ENCODE measurements at places on chromosomes 7 and 10. TPM values are rescaled to one million over a fixed set of nuclear protein-coding genes. Genes with fewer than 3 reads are reported as not detected.
A peak's percentile ranks its signal among the peaks of the same experiment; 100 is the strongest.

DNA sequence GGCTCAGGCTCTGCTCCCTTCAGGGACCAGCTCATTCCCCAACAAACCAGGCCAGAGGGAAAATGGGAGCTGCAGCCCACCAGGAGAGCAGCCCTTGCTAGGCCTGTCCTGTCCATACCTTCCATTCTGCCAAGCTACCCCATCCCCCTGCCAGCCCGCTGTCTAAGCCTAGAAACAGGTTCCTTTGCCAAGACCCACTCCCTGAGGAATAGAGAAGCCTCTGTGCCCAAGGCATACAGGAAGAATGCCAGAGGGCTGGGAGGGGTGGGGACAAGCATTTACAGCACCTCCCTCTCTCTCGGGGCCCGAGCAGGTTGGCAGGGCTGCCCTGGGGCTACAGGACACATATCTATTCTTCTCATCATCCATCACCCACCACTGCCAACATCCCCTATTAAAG, 178.3 kb downstream of the GRID1 start:
- no peak for DNase-seq

The ERLIN1 gene
- 7.6 TPM for total RNA-seq

The POLR2J2 gene
- total RNA-seq, result 29.2 TPM

DNA sequence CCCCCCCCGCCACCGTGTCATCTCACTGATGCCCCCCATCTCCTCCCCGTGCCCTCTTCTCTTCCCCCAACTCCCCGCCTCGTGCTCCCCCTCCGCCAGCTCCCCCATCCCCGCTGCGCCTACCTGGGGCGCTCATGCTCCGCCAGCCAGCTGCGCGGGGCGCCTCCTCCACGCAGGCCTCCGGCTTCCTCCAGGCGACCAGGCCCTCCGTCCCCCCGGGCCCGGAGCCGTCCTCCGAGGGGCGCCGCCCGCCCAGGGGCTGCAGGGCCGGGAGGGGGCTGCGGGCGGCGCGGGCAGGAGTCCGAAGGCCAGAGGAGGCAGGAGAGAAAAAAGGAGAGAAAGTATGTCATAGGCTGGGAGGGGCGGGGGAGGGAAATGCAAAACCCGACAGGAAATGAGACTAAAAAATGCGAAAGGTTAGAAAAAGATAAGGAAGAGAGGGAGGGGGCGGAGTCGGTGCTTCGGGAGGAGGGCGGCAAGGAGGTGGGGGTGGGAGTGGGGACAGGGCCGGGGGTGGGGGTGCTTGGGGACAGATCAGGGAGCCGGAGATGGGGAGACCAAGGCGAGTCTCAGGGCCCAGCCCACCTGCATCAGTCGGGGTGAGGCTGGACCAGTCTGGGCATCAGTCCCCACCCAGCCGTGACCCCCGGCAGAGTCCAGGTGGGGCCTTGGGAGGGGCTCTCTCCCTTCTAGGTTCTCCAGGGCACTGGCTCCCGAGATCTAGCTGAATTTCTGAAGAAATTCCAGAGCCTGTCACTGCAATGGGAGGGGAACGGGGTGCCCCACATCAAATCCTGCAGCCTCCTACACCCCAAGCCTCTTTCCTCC, at the start of gene CARD11:
Gene CARD11, minus strand, starts transcription at position 324 of the 828 bp plus-strand sequence. CDS start 85,361 bp downstream, outside the sequence.
- peak; percentile 59 for DNase-seq

GRCh38 chr10:25682203-25682851, 251.7 kb upstream of the MYO3A start:
- no peak for DNase-seq

DNA sequence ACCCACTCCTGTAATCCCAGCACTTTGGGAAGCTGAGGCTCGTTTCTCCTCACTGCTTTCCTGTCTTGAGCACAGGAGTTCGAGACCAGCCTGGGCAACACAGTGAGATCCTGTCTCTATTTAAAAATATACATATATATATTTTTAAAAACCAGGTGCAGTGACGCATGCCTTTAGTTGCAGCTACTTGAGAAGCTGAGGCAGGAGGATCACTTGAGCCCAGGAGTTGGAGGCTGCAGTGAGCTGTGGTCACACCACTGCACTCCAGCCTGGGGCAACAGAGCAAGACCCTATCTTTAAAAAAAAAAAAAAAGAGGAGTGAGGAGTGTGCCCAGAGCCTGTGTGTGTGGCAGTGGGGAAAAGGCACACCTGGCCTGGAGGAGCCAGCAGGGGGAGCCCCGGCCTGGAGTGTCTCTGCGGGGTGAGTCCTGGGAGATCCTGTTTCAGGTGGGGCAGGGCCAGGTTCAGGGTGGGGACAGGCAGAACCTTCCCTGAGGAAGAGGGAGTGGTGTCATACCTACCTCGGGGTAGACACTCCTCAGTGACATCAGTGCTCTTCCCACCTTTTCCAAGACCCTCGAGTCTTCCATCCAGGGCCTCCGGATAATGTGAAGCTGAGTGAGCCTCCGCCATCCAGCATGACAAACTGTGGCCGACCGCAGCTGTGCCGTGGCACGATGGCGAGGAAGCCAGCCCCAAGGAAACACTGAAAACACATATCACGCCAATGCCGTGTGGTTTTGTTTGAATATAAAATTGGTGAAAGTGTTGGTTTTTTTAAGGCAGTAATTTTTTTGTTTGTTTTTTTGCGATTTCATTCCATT, 9.0 kb upstream of the ARPC1B start:
- DNase-seq, result peak; percentile 55

GRCh38 chr10:120607710-120608703, 151.0 kb downstream of the PLPP4 start:
- DNase-seq, result no peak

DNA sequence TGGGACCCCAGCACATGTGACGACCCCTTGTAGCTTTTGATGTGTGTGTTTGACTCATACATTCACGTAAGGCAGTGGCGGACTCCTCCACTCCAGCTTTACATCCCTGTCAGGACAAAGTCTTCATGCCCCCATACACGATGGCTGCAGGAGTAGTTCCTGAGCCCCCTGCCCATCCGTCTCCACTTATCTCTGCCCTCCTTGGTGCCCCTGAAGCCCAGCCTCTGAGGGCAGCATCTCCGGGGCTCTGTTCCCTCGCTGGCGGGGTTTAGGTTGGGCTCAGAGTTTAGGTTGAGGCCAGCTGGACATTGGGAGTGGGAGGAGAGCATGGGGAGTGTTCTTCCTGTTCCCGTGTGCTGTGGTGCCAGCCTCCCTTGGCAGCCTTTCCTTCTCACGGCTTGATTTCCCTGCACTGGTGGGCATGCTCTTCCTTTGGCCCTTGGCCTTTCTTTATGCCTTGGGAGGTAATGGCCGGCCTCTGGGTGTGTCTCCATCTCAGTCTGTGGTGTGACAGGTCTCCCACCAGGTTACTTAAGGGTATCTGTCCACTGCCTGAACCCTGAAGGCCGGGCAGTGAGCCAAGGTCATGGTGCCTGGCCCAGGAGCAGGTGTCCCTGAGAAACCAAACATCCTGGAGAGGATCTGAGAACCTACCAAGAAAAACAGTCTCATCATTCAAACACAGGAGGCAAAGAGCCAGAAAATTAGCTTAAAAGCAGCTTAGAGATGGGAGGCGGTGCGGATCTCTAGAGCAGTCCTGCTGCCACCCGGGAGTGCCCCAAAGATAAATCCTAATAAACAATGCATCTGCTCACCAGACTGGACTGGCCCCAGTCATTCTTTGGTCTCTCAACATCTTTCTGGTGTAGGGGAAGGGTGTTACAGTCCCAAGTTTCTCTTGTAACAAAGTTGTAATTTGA, 85.5 kb downstream of the GLRX3 start:
- DNase-seq, result no peak

- no peak for DNase-seq
Measured at GRCh38 chr10:80266513-80266863, 23.0 kb downstream of the MAT1A start.

- no peak for DNase-seq
Measured at GRCh38 chr10:16437540-16437894, 707 bp downstream of the PTER start.

DNA sequence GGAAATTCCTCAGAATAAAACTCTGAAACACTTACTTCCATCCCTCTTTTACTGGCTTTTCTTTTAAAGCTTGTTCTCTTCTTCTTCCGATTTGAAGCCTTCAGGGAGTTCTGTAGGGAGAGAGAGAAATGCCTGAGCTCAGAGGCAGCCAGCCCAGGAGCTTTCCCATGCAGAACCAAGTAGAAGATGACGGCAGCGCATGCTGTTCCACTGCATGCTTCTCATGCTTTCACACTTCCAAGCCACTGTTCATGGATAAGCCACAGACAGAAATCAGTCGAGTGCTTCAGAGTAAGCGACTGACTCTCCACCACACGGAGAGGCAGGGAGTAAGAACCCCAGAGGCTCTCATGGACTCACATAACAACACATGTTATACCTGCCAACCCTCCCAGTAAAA, 237.3 kb downstream of the DGKI start:
- no peak for DNase-seq

GRCh38 chr7:3197567-3198213, 103.4 kb upstream of the SDK1 start:
- DNase-seq, result no peak

The ANKRD2 gene
- total RNA-seq, result not detected

- DNase-seq, result no peak
Measured at GRCh38 chr10:22245567-22245966, 27.8 kb upstream of the EBLN1 start.

GRCh38 chr10:3324612-3325038, 152.0 kb upstream of the PITRM1 start:
- no peak for DNase-seq

DNA sequence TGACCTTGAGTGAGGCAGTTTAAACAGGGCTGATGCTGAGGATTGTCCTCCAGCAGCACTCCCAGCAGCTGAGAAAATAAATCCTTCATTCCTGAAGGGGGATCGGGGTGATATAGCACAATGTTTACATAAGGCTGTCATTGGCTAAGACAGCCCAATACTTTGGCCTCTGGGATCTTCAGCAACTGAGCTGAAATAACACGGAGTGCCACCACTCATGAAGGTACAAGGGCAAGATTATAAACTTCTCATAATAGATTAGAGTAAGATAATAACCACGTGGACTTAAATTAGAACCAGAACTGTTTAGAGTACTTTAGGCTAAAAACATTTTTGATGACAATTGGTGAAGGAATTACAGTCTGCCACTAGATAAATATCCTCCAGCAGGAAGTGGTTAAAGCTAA, 70.0 kb upstream of the PAPSS2 start:
- no peak for DNase-seq

Data from activated B cell treated with CpG ODN at 0.5 μM for 24 hours (primary cell).